ENCODE measurements at places on chromosomes 5 and 9.

DNA sequence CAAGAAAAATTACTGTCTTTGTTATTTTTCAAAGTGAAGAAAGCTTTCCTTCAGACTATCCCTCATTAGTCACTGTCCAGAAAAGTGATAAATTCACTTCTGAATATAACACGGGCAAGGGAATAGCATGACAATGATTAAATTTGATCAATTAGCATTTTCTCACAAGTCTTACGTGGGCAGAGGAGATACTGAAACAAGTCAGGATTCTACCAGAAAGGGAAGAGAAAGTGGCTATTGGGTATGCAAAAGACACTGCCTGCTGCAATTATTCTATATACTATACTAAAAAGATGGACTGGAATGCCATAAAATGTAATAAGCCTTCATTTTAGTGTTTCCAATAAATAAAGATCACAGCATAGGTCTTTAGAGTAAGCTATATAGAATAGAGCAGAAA lies 7.4 kb downstream of the COX7C start:
- DNase-seq, result no peak

DNA sequence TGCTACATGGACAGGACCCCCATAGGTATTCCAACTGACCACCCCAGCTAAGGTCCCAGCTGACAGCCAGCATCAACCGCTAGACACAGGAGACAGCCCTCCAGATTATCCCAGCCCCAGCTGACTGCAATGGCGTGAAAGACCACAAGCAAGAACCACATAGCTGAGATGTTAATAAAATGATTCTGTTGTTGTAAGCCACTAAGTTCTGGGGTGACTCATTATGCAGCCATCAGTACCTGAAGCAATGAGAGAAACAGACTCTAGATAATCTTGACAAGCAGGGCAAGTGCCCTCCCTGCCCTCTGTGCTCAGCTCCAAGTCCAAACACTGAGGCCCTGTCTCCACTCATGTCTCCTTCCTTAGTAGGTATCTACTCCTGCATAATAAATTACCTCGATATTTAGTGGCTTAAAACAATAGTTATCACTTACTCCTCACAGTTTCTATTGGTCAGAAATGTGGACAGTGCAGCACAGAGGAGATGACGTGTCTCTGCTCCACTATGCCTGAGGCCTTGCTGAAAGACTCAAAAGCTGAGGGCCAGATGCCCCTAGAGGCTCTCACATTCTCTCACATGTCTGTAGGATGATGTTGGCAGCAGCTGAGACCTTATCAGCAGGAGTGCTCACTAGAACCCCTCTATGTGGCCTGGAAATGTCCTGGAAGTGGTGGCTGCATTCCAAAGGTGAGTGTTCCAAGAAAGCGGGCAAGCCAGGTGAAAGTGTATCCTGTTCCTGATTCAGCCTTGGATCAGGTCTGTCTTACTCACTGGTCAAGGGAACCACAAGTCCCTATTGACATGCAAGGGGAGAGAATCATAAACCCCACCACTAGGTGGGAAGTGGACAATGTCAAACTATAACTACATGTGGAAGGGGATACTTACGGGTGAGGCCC lies 2.5 kb downstream of the MGAT1 start:
- peak; percentile 71 for DNase-seq

DNA sequence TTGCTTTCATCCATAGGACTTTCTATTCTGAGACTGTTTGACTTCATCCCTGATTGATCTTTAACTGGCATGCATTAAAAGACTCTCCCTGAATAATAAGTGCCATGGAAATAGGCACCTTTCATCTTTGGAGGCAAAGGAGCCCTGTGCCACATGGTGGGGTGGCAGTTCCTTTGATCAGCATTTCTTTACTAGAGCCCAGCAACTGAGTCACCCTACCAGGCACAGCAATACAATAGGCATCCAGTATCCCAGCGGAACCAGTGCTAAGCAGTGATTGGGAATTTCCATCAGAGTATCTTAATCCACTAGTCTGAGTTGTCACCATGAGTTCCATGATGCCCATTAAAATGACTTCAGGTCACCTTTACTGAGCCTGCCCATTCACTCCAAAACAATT lies 476.1 kb upstream of the MPDZ start:
- DNase-seq, result peak; percentile 13

GRCh38 chr5:14041528-14042192 lies 97.2 kb upstream of the DNAH5 start:
- DNase-seq, result no peak

DNA sequence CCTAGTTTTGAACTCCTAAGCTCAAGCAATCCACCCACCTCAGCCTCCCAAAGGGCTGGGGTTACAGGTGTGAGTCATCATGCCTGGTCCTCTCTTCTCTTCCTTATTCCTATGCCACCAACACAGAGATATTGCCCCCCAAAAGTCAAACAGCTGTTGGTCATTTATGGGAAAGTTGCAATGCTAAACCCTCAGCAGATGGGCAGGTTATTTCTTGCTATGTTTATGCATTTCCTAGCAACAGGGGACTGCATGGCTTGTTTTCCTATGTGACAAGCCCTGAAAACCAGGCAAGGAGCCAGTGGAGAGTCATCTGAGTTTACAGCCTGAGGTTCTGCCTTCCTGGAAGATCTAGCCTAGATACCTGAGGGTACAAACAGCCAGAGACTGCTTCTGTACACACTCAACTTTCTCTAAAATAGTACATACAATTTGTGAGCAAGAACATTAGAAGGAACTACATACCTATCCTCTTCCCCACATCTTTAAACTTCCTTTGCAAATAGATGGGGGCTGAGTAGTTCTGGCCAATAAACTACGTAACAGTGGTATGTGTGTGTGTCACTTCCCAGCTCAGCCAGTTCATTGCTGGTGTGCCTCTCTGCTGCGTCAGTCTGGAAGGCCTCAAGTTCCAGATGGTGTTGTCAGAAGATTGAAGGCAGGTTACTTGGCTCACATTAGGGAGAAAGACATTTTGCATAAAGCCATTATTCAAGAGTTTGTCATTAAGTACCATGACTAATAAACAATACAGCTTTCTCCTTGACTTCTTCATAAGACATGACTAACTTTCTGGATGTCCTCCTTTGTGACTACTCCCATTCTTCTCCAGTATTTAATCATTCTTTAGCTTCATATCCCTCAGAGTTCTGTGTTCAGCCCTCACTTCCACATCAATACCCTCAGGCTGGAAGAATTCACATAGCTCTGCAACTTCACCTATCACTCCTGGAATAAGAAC lies 65.3 kb downstream of the CSNK1A1 start:
- DNase-seq, result peak; percentile 99

DNA sequence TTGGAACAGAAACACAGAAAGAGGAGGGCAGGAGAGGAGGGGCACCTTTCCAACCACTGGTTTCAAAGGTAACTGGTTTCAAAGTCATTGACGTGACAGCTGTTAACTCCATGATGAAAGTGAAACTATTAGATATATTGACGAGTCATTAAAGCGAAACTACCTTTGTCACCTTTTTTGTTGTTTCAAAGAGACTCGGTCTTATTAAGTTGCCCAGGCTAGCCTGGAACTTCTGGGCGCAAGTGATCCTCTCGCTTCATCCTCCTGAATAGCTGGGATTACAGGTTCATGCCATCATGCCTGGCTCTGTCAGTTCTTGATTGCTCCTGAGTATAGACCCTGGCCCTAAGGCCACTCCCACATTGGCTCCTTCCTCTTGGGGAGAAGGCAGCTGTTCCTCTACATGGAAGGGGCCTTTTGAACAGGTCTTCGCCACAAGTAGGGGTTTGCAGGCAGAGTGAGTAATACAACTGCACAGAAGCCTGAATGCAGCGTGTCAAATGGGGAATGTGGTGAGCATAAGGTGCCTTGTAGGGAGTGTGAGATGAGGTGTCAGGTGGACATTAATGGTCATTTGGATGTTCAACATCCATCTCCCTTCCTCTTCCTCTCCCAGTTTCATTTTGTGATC lies 3.4 kb upstream of the F12 start:
- DNase-seq, result no peak

GRCh38 chr9:116550696-116551436 lies 136.2 kb upstream of the TRIM32 start:
- peak; percentile 63 for DNase-seq

- DNase-seq, result peak; percentile 17
Observed at GRCh38 chr5:80346055-80346454, 26.3 kb downstream of the SPZ1 start.

DNA sequence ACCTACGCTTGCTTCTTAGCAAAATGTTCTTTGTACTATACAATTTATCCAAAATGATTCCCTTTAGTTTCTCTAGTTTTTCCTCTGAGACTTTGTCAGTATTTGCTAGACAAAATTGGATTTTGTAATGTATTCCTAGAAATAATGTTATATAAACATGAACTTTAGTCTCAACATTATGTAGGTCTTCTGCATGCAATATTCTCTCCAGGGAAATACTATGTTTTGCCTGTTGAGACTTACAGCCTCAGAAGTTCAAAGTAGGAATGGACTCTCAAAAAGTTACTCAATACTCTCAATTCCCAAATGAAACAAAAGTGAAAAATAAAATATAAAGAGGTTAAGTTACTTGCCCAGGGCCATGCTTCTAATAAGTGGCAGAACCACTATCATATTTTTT lies 24.8 kb upstream of the SMC2 start:
- DNase-seq, result no peak

- DNase-seq, result peak; percentile 59
Observed at GRCh38 chr5:10701567-10702039, 59.4 kb downstream of the DAP start.

GRCh38 chr9:101176384-101176783 lies 147.9 kb downstream of the PLPPR1 start:
- DNase-seq, result peak; percentile 10

- no peak for DNase-seq
Observed at GRCh38 chr9:35646153-35646532, 4.6 kb downstream of the SIT1 start.

- DNase-seq, result no peak
Observed at GRCh38 chr5:179261301-179262125, 83.7 kb downstream of the ADAMTS2 start.

GRCh38 chr5:120779674-120780073 lies 315.6 kb downstream of the PRR16 start:
- DNase-seq, result no peak

DNA sequence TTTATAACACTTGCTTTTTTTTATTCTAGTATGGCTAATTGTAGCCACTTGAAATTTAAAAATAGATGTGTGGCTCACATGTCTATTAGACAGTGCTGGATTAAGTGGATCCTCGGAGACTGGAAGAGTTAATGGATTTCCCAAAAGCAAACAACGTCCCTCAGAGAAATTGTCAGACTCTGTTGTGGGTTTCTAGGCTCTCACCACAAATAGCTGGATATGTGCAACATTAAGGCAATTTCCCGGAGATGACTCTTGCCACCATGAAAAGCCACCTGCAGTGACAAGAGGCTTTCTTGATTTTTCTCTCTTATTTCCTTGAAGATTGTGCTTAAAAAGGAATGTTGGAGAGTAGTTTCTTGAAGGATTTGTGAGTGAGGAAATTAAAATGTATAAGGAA lies 43.2 kb downstream of the TMEM167A start:
- no peak for DNase-seq

GRCh38 chr5:119229950-119230349 lies 125.9 kb upstream of the TNFAIP8 start:
- DNase-seq, result no peak

GRCh38 chr9:36865731-36866635 lies 168.1 kb downstream of the PAX5 start:
- DNase-seq, result no peak
